ENCODE measurements at places on chromosomes 3 and 15.

- peak; percentile 88 for DNase-seq
Measured at GRCh38 chr3:20043396-20043795, 3.1 kb downstream of the KAT2B start.

- peak; percentile 90 for DNase-seq
Measured at GRCh38 chr15:100111125-100112060, 230.4 kb downstream of the ADAMTS17 start.

GRCh38 chr15:55267401-55268175 is 22.0 kb downstream of the RAB27A start:
- DNase-seq, result no peak

- DNase-seq, result no peak
Measured at GRCh38 chr3:152857082-152857481, 22.2 kb downstream of the P2RY1 start.

DNA sequence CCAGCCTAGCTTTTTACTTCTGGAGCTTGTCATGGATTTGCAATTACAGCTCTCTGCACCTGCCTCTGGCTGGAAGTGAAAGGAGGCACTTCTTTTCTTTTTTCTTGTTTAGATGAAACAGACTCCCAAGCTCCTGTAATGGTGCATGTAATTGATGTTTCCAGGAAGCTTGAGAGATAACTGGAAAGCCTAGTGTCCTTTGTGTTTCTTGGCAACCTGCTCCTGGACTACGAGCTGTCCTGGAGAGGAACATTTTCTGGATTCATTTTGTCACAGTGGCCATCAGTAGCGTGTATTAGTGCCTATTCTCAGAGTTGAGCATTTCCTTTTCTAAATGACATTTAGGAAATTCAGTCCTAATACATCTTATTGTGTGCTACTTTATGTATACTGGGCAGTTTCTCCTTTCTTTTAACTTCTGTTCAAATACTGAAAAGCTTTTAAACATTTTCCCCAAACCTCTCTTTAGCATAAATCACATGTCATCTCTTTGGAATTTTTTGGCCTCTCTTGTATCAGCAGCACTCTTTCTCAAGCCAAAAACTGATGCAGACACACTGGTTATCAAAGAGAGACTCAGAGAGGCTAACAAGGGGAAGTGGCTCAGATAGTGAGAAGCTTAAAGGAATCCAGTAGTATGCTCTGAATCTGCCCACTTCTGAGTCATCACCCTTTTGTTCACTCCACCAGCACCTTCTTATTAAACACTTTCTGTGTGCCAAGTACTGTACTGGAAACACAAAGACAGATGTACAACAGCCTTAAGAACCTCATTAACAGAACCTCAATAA is 62.6 kb upstream of the SLC2A2 start:
- DNase-seq, result no peak

DNA sequence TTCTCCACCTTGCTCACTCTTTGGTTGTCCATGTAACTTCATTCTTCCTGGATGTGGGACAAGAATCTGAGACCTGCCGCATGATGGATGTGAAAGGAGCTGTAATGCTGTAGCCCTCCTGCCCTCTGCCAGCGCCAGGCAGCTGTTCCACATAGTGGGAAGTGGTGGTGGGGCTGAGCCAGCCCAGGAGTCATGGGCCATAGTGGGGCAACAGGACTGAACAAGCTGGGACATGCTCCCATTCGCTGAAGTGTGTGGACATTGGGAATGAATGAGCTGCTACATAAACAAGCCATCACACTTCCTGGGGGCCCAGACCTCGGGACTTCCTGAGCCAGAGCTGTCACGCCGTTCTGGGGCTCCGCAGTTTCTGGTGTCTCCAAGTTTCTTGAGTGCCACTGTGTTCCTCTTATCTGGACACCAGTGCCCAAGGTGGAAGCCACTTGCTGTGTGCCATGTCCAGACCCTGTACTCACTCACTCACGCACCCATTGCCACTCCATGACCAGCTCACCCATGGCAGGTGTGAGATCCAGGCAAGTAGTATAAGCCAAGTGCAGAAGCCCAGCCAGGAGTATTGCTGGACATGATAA is 624.3 kb upstream of the EPHA6 start:
- no peak for DNase-seq

- DNase-seq, result no peak
Measured at GRCh38 chr3:186598108-186598784, 14.6 kb upstream of the AHSG start.

DNA sequence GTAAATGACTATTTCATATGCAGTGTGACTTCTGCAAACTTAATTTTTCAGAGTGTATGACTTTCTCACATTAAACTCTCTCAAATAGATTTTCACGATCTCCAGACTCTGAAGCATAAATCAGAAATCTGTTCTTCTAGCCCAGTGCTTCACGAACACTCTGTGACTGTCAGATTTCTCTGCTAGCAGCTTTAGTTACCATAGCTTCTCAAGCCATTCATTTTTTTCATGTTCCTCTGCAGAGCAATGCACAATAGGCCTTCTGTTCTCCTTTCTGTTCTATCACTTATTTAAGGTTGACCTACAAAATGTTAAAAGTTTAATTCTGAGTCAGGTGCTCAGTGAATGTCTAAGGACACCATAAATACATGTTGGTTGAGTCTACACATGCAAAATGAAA is 1102.2 kb downstream of the TUSC7 start:
- no peak for DNase-seq

- no peak for DNase-seq
Measured at GRCh38 chr3:175129126-175129525, 270.0 kb downstream of the NAALADL2 start.

GRCh38 chr3:39113291-39113690 is 5.8 kb downstream of the TTC21A start:
- no peak for DNase-seq

GRCh38 chr3:38970851-38971638 is 80.7 kb downstream of the SCN11A start:
- DNase-seq, result no peak

DNA sequence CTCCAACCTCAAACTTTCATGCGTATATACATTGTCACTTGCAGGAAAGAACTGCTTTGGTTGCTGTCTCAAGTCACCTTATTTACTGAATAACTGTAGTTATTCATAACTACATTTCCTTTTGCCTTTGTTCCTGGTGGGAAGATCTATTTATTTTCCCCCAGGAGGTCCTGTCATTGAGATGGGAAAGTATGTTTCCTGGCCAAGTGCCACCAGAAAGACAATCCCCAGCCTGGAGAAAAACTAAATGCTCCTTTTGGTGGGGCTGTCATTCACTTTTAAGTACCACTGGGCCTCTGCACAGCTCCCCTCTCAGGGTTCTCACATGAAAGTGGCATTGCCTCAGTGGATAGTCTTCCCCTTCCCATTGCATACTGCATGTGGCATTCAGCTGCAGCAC is 59.8 kb downstream of the LRRC3B start:
- DNase-seq, result no peak

- DNase-seq, result no peak
Measured at GRCh38 chr3:138157743-138158142, 17.0 kb downstream of the DBR1 start.

DNA sequence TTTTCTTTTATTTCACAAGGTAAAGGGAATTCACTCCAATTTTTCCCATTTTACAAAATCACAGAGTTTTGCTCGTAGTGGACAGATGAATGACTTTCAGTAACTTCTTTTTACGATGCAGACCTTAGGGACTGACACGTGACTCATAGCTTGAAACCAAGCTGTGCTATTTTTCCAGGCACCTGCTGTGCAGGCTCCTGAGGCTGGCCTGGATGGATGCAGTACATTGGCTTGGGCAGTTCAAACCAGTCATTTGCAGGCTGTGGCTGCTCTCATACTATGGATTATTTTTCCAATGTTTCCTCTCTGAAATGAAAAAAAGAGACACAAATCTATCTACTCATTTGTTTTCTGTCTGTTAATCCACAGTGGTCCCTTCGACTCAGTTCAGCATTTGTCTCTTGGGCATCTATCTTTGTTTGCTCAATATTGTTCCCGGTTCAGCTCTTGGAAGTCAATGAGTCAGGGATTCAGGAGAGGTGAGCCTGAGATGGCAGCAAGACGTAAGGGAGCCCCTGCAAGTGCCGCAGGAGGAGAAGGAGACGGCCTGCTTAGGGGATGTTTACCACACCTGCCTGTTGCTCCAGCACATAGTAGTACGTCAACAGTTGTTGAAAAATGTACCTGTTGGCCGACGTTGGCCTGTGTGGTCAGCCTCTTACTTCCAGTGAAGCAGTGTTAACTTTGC is 92.8 kb downstream of the SV2B start:
- no peak for DNase-seq

GRCh38 chr15:101450403-101451265 is 38.9 kb downstream of the PCSK6 start:
- peak; percentile 71 for DNase-seq

GRCh38 chr3:117898722-117899522 is 1135.7 kb downstream of the IGSF11 start:
- no peak for DNase-seq

DNA sequence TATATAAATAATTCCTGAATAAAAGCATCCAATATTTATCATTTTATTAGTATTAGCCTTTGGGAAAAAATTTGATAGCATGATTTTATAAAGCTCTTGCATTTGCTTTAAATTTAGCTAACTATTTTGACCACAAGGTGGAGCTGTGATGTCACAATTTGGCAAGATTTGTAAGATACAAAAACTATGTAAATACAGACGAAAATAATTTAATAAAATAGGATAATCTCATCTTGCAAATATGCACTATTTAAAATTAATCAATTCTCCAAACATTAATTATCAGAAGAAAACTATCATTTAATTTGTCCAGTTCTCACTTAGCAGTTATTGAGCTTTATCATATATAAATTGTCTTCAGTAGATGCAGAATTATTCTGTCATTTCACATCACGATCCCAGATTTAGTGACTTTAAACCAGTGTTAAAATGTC is 95.4 kb downstream of the PLOD2 start:
- no peak for DNase-seq

DNA sequence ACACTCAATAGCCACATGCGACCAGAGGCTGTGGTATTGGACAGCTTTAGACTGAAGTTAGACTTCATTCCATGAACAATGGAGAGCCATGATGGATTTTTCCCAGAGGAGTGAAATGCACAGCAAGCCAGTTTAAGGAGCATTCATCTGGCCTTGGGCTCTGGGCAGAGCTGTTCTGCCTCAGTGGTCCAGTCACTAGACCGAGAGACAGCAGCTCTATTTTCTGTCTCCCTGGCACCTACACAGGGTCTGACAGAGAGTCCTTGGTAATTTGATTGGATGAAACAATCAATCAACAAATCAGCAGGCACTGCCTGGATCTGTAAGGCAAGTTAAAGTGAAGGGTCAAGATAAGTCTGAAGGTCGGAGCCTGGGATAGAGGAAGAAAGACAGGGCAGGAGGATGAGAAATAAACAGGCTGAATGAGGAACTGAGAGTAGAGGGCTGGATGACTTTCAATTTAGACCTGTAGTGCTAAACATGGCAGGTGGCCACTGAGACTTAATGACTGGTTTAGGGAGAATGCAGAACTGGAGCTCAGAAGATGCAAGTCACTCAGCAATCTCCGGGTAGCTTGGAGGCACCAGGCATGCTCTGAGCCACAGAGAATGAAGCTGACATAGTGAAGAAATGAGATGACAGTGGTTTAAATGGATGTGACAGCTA is 98.5 kb upstream of the SLC25A36 start:
- no peak for DNase-seq

GRCh38 chr3:143775459-143775858 is 72.8 kb downstream of the SLC9A9 start:
- no peak for DNase-seq

GRCh38 chr15:87416591-87417257 is 839.8 kb downstream of the NTRK3 start:
- DNase-seq, result no peak

- no peak for DNase-seq
Measured at GRCh38 chr3:52054661-52055511, 1.5 kb downstream of the DUSP7 start.

GRCh38 chr15:91947683-91948608 is 94.4 kb downstream of the SLCO3A1 start:
- DNase-seq, result no peak

DNA sequence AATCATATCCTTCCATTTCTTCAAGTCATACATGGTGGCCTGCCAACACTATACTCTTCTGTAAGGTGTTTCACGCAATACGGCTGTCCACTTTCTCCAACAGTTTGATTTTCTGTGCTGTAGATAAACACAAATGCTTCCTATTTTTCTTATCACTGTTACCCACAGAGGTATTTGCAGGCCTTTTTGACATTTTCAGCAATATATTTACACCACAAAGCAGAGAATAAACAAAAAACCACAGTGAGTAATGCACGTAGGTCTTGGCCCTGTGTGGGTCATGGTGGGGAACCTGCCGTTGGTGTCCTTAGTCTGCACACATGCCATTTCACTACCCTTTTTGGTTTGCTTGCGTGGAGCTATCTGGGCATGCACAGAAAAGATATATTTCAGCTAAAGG is 59.5 kb downstream of the LRRC28 start:
- DNase-seq, result no peak

- DNase-seq, result no peak
Measured at GRCh38 chr3:108602935-108603294, 13.4 kb downstream of the DZIP3 start.

DNA sequence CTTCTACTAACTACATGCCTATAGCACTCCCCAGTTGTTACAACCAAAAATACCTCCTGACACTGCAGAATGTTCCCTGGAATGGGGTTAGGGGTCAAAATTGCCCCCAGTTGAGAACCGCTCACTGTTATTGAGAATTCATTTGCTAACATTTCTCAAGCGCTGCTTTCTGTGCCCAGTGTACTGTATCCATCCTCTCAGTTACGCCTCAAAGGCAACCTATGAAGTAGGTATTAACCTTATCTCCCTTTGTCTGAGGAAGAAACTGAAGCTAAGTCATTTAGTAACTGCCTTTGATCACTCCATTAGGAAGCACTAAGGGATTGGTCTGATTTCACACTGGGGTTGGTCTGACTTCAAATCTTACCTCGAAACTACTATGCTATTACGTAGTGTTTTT is 70.1 kb downstream of the CADPS start:
- no peak for DNase-seq

DNA sequence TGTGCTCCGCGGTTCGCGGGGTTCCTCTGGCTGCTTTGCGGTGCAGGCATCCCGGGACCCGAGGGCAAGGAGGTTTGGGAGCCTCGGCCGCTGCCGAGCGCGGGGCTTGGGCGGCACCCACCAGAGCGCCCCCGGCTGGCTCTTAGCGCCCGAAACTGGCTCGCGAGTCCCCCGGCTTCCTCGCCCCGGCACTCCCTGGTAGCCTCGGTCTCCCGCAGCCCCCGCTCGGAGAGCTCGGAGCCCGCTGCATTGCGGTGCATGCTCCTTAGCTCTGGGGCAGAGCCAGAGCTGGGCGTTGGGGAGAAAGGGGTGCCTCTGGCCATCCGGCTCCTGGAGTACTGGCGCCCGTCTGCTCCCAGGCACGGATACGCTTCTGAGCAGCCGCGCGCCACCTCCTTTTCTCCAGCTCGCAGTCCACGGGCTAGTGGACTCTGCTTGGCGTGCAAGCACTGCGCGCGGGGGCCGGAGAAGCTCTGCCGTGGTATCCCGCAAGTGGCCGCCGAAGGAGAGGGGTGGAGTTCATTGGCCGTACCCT is 753 bp downstream of the EPHB1 start:
- no peak for DNase-seq

- DNase-seq, result no peak
Measured at GRCh38 chr3:36212251-36212650, 168.1 kb upstream of the STAC start.

- no peak for DNase-seq
Measured at GRCh38 chr3:26308454-26308853, 314.1 kb upstream of the LRRC3B start.

All from posterior vena cava (tissue), 2 donors.